Thoracic aorta (tissue), 2 donors: ENCODE measurements at places on chromosomes 4 and X.

GRCh38 chrX:19386679-19387078, 43.0 kb downstream of the PDHA1 start:
- DNase-seq, result no peak

GRCh38 chr4:178259566-178259965, 817.3 kb upstream of the AGA start:
- no peak for DNase-seq

- no peak for DNase-seq
Measured at GRCh38 chr4:151624626-151625565, 135.9 kb downstream of the GATB start.

DNA sequence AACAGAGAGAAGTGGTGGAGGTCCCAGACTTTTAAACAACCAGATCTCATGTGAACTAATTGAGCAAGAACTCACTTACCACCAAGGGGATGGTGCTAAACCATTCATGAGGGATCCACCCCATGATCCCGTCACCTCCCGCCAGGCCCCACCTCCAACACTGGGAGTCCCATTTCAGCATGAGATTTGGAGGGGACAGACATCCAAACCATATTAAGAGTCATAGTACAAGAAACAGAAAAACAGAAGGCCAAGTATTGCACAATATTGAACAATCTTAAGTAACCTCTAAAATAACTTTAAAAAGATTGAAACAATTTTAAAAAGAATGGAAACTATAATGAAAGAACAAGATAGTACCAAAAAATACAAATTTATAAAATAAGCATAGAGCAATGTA, 110.0 kb downstream of the CBR4 start:
- DNase-seq, result no peak

GRCh38 chr4:8090312-8090711, 68.3 kb downstream of the ABLIM2 start:
- no peak for DNase-seq

DNA sequence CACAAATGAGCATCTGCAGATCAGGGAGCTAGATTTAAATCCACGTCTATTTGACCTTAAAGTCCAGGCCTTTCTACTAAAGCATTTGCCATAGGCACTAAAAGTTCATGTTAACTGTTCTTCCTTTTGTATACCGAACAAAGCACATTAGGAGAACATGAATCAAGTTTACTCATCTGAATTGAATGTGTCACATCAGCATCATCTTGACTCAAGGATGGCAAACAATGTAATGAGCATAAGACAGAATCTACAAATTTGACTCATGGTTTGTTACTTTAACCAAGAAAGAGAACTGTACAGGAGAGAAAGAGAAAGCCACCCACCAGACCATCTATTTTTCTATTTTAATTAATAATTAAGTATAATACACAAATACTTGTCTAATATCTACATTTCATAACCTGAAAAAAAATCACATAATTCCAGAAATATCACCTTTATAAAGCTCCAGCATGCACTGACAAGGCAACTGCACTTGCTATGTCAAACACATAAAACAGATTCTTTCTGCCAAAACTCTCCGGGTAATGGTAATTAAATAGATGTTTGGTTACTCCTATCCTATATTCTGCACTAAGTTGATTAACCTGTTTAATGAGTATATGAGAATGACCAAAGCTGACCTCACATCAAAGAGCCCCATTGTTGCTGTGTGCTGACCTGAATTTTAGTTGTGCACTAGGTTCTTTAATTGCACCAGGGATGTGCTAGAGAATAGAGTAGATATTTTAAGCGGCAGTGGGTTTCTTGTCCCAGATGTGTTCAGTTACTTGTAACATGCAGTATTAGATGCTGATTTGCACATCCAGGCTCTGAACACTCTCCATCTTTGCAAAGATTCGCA, 42.5 kb upstream of the LEF1 start:
- DNase-seq, result no peak

DNA sequence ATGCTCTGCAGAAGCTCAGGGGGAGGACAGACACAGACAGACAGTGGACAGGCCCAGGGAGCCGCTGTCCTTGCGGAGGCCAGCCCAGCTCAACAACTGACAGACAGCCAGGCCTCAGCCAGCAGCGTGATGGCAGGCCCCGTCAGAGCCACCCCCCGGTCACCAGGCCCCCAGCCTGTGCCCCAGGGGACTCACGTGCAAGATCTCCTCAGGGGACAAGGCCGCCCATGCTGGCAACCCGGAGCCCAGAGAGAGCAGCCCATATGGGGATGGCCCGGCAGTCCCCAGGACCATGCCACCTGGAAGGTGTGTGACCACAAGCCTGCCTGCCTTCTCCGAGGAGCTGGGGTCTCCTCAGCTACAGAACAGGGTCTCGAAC, 28.0 kb upstream of the MXD4 start:
- DNase-seq, result no peak

DNA sequence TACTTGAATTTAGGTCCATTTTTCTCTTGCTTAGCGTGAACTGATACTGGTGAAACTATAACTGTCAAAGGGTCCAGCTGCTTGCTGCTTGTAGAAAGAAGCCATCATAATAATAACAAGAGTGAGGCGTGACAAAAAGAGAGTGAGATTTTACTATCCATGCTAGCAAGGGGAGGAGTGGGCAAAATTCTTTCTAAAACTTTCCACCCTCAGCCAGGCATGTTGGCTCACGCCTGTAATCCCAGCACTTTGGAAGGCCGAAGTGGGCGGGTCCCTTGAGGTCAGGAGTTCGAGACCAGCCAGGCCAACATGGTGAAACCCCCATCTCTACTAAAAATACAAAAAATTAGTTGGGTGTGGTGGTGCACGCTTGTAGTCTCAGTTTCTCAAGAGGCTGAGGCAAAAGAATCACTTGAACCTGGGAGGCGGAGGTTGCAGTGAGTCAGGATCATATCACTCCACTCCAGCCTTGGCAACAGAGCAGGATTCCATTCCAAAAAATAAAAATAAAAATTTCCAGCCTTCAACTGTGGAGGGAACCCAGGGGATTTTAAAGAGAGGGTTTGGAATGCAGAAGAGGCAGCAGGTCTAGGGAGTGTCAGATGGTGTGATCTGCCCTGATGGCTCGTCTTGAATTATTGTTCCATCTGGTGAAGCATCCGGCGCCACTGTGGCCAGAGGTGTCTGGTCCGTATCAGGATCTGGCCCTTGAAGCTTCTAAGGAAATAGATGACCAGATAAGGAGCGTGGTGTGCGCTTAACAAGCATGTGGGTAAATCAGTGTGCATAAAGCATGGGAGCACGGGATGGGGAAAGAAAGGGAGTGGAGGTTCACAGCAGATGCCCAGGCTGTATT, 51.8 kb downstream of the LRP2BP start:
- DNase-seq, result no peak

DNA sequence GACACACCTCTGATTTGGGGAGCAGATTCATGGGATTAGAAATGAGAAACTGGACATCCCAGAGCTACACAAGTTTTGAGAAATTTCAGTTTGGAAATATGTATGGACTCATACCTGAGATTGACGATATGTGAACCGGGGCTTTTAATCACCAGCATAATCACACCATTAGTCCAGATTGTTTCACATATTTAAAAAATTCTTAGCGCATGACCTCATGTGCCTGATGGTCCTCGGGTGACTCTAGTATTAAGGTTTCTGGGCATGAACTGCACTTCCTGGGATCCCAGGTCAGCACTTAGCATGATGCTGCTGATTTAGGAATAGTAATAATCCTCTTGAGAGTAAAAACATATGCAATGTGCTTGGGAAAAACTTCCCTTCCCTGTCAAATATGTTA, 91.9 kb upstream of the BCOR start:
- no peak for DNase-seq

- DNase-seq, result no peak
Measured at GRCh38 chr4:123706973-123707372, 310.4 kb downstream of the SPRY1 start.
